Left colon (tissue), 2 donors: ENCODE measurements at places on chromosomes 5 and 9.

GRCh38 chr5:91384671-91385430 lies 1.7 kb upstream of the ARRDC3 start:
- DNase-seq = peak; percentile 27

GRCh38 chr9:84609779-84610178 lies 59.8 kb upstream of the NTRK2 start:
- no peak for DNase-seq

DNA sequence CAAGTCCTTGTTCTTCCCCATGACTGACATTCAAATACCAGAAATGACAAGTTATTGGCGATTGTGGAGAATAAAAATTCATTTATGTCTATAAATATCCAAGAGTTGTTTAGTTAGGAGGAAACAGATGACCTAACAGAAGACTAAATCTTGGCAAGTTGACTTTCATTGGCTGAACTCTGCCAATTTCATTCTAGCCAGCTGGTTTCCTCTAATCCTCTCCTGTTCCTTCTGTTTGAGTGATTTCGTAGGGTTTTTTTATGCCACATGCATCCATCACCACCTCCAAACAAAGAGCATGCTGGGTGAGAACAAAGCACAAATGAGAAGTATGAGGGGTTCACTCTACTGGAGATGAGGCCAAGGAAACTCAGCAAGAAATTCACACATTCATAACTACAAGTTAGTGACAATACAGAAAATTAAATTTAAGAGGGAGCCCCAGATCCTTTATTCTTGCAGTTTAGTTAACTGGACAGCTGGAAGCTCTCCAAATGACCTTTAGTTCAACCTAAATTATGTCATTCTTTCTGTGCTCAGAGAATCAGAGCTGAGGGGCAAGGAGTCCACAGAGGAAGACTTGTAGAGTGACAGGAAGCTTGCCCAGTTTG lies 932.0 kb downstream of the TLE4 start:
- DNase-seq = no peak

GRCh38 chr5:113776832-113777525 lies 263.5 kb downstream of the YTHDC2 start:
- DNase-seq = no peak

- no peak for DNase-seq
These were observed 39.2 kb downstream of the NADK2 start for GRCh38 chr5:36202521-36202961.

GRCh38 chr5:67178085-67178484 lies 18.5 kb downstream of the CD180 start:
- no peak for DNase-seq

DNA sequence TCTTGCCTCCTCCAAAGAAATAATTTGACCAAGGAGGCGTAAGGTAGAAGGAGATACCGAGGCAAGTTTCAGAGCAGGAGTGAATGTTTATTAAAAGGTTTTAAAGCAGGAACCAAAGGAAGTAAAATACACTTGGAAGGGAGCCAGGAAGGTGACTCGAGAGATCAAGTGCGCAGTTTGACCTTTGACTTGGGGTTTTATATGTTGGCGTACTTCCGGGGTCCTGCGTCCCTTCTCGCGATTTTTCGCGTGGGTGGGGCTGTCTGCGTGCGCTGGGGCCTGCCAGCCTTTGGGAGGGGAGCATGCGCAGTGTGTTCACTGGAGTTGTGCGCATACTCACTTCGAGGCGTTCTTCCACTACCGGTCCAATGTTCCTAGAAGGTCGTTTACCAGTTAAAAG lies 166.0 kb upstream of the IRX2 start:
- DNase-seq = no peak

GRCh38 chr9:82651474-82651873 lies 411.5 kb downstream of the RASEF start:
- no peak for DNase-seq

GRCh38 chr5:170611449-170612090 lies 107.8 kb downstream of the KCNIP1 start:
- DNase-seq = no peak

GRCh38 chr5:2727550-2727949 lies 23.9 kb downstream of the IRX2 start:
- DNase-seq = no peak

DNA sequence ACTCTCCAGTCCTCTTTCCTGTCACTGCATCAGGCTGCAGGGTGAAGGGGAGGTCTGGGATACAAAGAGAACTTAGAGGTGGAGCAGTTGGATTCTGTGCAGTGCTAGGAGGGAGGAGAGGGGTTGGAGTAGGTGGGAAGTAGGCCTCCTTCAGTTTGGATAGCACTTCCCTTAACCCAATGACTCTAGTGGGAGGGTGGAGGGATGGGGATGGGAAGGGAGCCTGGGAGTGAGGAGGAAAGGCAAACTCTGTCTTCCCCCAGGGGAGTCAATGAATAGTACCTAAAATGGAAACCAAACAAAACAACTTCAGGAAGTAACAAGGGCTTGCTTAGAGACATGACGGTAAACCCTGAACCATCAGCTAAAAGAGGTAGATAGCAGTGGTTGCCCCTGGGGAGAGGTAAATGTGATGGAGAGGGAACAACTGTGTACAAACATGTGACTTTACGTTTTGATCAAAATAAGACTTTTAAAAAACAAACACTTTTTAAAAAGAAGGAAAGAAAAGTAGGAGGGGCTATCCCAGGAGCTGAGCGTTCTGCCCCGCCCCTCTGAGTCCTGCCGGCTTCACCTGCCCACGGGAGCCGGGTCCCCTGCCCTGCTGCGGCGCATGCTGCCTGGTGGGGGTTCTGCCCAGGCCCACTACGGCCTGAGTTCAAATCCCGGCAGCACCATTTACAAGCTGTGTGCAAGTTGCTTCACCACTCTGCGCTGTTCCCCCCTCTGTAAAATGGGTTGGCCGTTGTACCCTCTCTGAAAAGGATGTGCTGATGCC lies 30.9 kb downstream of the GSN start:
- DNase-seq = no peak

DNA sequence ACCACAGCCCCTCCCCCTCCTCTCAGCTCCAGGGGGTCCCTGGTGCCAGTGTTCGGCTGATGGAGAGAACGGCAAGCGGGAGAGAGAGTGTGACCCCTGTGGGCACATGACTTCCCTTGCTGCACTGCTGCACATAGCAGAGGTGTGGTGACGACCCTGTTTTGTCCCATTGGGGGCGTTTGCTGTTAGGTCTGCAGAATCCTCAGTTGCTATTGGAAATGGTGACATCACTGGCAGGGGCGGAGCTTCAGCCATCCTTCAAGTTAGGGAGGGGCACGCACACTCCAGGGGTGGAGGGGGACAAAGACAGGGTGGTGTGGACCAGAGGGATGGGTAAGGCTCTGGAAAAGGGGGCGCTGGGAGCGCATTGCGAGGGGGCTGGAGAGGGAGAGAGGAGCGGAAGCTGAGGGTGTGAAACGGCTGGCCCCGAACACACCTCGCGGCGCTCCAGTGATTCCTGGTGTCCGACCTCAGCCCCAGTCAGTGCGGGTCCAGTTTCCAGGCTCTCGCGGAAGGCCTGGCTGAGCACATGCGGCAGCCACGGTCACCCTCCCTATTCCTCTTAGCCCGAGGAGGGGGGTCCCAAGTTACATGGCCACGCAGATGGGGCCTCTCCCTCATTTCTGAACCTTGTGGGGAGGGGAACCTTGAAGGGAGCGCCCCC lies 764 bp upstream of the GRIN1 start:
- no peak for DNase-seq

DNA sequence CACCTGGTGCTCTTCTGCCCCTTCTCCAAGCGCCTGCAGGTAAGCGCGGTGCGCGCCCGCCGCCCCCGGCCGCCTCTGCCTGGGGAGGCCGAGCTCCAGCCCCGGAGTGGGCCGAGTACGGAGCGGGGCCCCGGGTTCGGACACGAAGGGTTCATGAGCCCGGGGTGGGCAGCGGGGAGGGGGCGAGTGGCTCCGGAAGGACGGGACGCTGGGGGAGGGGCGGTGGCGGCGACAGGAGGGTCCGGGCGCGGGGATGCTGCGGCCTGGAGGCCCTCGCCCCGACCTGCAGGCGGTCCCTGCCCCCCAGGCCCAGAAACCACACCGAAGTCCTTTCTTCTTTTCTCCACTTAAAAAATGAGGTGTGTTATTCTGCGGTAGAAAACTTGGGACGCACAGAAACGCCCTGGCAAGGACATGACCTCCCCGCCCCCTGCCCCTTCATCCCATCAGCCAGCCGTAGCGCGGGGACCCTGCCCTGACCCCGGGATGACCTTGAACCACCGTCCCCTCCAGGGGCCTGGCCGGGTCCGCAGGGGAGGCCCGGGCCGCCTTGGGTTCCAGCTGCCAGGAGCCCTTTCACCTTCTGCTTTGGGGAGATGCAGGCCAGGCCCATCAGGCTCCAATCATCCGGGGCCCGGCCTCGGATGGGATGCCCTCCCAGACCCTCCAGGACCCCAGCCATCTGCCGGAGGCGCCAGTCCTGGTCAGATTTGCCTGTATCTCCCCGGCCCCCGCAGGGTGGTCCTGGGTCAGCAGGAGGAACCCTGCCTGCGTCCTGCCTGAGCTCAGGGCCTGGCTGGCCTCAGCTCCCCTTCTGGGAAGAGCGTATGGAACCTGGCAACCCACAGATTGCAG lies 545 bp downstream of the DIPK1B start:
- no peak for DNase-seq

DNA sequence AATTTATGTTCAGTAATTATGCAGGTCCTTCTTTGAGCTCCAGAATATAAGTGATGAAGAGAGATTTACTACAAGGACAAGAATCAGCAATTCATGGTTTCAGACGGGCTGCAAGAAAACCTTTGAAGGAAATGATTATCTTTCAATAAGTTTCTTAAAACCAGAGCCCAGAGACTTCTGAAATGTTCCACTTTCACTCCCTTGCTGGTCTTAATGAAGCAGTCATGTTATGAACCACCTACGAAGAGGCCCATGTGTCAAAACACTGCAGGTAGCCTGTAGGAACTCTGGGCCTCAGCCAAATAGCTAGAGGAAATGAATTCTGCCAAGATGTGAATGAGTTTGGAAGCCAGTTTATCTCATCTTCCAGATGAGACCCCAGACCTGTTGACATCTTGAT lies 505.9 kb upstream of the MEF2C start:
- no peak for DNase-seq

- no peak for DNase-seq
These were observed 2.5 kb upstream of the ISL1 start for GRCh38 chr5:51380603-51381207.

GRCh38 chr9:124771867-124772679 lies 962 bp upstream of the NR6A1 start:
- DNase-seq = peak; percentile 75

DNA sequence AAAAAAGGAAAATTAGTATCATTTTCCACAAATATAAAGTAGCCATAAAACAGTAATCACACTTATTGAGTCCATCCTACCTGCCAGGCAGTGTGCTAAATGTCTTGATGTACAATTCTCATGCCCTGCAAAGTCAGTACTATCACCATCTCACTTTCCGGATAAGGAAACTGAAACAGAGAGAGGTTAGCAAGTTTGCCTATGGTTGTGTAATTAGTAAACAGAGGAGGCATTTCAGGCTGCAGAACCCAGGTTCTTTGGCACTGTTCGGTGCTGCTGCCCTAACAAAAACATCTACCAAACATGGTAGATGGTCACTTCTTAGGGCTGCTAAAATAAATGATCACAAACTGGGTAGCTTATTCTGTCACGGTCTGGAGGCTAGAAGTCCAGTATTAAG lies 22.6 kb downstream of the PLAC8L1 start:
- no peak for DNase-seq

DNA sequence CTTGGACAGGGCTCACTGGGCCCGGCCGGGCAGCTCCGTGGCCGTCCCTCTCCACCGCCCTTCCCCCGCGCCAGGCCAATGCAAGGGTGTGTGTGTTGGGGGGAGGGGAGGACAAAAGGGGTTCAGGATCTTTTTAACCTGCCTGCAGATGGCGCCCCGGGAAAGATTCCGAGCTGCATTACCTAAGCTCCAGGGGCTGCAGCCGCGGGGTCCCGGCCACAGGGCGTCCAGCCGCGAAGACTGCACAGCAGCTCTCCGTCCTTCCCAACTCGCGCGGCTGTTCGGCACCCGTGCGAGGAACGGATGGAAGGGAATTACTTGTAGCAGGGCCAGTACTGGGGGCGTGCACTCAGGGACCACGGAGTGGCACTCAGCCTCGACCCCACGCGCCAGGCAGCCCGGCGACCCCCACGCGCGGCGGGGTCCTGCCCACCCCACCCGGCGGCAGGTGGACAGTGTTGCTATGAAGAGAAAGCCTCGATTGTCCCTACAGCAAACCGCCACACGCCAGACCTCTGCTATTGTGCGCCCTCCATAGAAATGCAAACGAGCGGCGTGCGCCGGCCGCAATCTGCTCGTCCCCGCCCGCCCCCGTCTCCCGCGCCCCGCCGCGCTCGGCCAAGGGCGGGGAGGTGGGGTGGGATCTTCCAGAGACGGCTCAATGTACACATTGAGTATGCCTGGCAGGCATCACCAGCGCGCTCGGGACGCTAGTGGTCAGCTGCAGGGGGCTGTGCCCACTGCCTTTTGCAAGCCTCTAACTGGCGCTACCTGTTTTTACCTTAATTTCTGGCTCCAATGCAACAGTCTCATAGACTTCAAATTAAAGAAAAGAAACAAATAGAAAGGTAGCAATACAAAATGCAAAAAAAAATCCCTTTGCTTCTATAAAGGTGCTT lies 796 bp upstream of the GADD45G start:
- DNase-seq = peak; percentile 83
